EL (cell line): ENCODE measurements at places on chromosomes 1 and 21.

- DNase-seq, result peak; percentile 75
Measured at GRCh38 chr1:54227091-54227602, 27.2 kb downstream of the MRPL37 start.

- peak; percentile 94 for DNase-seq
Measured at GRCh38 chr21:35933466-35933865, 126.9 kb downstream of the SETD4 start.

DNA sequence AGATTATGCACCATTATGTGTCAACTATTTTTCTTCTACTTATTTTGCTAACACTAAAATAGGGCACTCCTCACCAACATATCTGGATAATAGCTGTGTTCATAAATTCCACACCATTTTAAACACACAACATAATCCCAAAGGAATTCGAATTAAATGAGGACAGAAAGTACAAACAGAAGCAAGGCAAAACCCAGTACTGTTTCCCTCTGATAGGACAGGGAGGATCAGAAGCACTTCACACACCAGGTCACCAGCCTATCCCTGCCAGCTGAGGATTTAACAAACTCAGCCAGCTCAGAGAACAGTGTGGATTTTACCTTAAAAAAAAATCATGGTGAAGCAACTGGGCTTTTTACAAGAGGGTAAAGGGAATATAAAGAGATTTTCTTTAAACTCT is 20.0 kb downstream of the CRYZ start:
- no peak for DNase-seq

GRCh38 chr21:34830386-34831170 is 161.8 kb downstream of the CLIC6 start:
- no peak for DNase-seq

DNA sequence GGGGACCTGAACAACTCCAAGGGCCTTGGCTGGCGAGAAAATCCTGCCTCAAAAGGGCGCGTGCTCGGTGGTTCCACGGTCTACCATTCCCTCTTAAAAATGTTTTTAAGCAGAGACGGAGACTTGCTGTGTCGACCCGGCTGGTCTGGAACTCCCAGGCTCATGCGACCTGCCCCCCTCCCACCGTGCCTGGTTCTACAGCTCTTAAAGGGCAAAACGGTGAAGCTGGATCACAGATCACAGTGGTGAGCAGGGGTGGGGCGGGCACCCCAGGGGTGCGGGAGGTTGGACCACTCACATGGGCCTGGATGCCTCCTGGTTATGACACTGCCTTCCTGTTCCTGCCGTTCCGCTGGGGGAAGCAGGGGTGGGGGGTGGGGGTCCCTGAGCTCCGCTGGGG is 4.2 kb upstream of the C1orf159 start:
- DNase-seq, result no peak

DNA sequence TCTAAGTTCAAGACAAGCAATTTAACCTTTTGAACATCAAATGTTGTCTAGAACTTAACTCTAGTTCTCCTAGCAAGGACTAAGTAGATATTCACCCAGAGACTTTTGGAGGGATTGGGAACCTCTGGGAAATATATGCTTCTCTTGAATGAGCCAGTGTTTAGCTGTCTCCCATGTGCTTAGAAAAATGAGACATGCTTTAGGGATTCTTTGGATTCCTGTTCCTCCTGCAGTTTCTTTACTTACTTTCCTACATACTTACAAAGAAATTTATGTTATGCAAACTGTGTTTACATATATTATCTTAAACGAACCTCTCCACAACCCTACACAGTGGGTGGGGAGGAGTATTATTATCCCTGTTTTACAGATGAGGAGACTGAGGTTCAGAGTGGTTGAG is 39.2 kb downstream of the RNASEL start:
- DNase-seq, result no peak

DNA sequence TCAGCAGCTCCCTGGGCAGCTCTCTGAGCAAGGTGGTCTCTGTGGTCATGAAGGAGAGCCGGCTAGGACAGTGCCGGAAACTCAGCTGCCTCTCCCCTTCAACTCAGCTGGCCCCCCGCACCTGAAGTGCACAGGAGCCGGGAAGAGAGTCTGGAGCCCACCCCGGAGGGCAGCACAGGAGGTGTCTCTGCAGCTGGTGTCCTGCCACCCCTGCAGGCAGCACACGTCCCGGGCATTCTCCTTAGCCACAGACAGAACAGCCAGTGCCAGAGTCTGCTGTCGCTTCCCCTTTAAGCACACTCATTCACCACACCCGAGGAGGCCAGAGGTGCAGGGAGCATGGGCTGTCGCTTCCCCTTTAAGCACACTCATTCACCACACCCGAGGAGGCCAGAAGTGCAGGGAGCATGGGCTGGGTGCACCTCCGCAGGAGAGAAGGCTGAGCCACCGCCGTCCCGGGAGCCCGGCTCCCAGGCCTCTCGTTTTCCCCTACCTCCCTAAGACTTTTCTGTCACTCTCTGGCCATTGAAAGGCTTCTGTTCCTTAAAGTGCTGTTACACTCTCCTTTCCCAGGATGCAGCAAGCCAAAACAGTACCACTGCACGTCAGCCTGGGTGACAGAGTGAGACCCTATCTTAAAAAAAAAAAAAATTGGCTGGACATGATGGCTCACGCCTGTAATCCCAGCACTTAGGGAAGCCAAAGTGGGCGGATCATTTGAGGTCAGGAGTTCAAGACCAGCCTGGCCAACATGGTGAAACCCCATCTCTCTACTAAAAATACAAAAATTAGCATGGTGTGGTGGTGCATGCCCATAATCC is 16.9 kb upstream of the SAMD11 start:
- peak; percentile 69 for DNase-seq

GRCh38 chr1:94384485-94385265 is 33.5 kb upstream of the ABCD3 start:
- DNase-seq, result no peak

- no peak for DNase-seq
Measured at GRCh38 chr21:32977216-32977615, 48.5 kb upstream of the OLIG2 start.

DNA sequence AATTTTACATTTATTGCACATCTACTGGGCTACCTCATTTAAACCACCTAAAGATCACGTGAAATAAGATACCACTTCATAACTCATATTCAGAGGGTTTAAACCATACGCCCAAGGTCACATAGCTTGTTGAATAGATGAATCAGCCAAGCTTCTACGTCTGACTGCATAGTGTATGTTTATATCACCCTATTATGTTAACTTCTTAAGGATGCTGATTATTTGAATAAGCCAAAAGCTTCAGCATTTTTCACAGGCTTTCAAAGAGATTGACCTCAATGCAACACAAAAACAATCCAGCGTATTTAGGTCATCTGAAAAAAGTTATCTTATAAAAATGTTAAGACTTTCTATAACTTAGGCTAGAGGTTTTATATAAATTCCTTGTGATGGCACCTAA is 373.8 kb downstream of the TGFB2 start:
- DNase-seq, result peak; percentile 53

DNA sequence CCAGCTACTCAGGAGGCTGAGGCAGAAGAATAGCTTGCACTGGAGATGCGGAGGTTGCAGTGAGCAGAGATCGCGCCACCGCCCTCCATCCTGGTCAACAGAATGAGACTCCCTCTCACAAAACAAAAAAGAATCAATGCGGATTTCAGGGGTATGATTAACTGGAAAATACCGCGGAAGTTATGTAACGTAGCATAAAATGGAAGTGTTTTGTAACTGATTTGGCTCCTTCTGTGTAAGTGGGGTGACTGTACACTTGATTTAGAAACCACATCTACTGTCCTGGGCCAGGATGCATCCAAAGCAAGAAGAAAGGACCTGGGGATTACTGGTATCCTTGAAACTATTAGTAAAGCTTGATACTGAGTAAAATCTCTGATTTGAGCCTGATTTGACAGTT is 3.1 kb upstream of the VAMP4 start:
- no peak for DNase-seq

DNA sequence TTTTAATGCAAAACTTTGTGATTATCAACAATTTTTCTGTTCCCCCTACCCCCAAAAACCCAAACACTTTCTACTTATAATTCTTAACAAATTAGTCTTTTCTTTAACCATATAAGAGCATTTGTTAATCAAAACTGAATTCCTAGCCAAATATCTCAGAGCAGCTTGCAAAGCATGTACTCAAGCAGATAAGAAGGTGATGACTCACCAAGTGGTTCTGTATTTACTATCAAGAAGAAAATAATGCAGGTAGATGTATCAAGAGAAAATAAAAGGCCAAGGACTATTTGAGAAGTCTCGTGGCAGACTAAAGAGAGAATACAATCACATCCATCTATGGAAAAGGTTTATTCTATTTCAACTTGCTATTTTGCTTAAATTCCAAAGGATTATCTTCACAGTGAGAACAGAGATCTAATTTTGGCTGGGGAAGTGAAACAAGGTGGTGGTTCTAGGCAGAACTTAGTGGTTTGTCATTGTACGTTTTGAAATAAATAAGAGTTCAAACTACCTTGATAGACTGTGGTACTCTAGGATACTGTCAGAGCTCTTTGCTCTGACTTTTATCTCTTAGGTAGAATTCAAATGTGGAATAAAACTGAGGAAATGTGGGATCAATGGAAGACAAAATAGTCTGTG is 94.7 kb upstream of the NRIP1 start:
- DNase-seq, result no peak

GRCh38 chr1:67133177-67133576 is 1.6 kb downstream of the C1orf141 start:
- DNase-seq, result no peak

- peak; percentile 80 for DNase-seq
Measured at GRCh38 chr1:196678510-196678884, 26.7 kb downstream of the CFH start.

GRCh38 chr1:71311376-71311775 is 230.5 kb upstream of the ZRANB2 start:
- DNase-seq, result peak; percentile 16

GRCh38 chr1:36612881-36613280 is 130.2 kb upstream of the CSF3R start:
- DNase-seq, result no peak

DNA sequence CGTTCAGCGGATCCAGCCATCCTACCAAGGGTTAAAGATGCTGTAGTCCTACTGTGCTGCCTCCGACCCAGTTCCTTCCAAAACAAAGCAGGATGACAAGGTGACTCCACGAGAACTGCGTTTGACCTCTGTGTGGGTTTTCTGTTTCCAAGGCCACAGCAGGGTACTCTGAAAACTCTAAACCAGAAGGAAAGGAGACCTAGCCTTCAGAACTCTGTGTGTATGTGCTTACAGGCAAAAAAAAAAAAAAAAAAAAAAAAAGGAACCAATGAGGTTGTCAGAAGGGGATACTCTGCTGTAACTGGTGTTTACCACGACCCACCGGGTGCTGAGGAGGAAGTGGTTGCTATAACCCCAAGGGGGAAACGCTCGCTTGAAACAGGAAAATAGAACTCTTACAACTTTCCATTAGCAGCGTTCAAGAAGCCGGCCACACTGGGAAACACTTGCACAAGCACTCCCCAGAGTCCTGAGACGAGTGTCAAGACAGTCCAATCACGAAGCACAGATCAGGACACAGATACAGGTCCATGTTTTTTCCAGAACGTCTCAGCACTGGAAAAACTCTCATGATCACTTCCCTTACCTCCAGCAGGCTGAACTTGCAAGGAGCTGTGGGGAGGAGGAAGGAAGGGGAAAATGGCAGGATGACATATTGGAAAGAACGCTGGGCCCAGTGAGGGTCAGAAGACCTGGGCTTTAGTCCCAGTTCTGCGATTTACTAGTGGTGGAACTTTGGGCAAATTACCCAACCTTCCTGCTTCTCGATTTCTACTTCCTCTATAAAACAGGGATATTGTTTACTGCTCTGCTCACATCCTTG is 64.0 kb downstream of the ITPKB start:
- no peak for DNase-seq

GRCh38 chr1:46413596-46413985 is 19.5 kb downstream of the FAAH start:
- no peak for DNase-seq

- no peak for DNase-seq
Measured at GRCh38 chr1:81517987-81518386, 282.7 kb upstream of the ADGRL2 start.

GRCh38 chr1:50103615-50104081 is 5.1 kb upstream of the ELAVL4 start:
- no peak for DNase-seq

- no peak for DNase-seq
Measured at GRCh38 chr1:88404582-88404981, 279.5 kb upstream of the PKN2 start.

DNA sequence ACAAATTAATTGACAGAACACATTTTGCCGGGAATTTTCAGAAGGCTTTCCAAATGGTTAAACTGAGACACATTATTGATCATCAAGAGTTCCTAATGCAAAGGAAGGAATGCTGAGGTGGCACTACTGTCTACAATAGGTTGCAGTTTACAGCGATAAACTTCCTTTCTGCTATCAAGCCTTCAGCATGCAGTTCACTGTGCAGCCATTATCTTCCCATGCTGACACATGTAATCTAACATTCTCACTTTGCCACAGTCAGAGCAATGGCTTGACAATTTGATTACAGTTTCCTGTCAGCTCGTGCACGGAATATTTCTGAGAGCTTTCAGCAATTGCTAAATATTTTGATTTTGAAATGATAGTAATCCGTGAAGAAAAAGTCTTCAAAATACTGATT is 166.9 kb upstream of the PRMT6 start:
- DNase-seq, result no peak

DNA sequence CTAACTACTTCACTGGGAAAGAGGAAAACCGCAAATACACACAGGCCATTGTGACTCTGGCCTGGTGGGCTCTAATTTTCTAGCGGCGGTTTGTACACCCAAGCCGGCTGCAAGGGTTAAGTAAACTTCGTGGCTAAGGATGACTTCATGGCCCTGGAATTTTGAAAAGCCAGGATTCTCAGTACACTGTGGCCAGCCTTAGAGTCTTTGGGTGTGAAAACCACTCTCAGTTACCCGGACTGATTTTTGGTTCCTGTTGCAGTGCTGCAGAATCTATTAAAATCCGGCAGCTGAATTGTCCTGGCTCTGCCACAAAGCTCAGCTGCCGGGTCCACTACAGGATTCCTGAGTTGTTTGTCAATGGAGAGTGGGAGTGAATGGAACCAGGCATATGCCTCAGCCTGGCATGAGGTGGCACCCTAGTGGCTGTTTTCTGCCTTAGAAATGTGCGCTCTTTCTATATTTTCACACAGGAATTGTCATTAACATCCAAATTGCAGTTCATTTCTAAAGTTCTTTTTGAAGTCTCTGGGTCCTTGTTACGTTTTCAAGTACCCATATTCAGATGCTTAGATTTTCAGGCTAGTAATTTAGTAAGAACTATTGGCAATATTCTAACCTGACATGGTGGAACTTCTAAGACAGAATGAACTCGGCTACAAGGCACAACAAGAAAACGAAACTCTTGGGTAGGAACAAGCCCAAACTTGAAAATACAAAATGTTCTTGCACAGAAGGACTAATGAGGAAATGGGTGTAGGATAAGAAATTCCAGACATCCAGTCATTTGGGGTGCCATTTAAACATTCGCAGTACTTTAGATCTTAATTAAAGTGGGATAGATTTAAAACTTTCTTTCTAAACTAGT is 255.9 kb downstream of the NFIA start:
- DNase-seq, result peak; percentile 90

- DNase-seq, result no peak
Measured at GRCh38 chr1:85202092-85202863, 1.5 kb upstream of the SYDE2 start.
